ENCODE measurements at places on chromosomes 6 and 20.

GRCh38 chr6:111243095-111243494 is 155.8 kb downstream of the SLC16A10 start:
- no peak for DNase-seq

DNA sequence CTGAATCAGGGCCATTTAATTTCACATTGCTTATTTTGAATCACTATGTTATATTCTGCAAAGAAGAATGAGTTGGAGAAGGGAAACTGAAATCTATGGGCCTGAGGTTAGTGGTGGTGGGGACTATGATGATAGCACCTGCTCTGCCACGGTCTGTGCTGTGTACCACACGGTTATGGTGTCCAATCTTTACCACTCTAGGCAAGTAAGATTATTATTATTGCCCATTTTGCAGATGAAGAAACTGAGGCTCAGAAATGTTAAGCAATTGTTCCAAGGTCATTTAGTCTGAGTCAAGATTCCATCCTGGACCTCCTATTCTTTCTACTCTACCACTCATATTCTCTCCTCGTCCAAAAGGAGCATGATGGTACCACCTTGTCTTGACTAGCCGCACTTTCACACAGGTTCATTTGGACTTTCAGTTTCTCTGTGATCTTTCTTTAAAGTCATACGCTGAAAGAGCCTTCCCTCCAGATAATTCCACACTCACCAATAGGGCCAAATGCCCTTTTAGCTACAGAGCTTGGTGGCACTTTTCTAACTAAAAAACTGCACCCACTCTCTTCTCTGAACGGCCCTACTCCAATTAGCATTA is 56.2 kb downstream of the GFOD1 start:
- no peak for DNase-seq

DNA sequence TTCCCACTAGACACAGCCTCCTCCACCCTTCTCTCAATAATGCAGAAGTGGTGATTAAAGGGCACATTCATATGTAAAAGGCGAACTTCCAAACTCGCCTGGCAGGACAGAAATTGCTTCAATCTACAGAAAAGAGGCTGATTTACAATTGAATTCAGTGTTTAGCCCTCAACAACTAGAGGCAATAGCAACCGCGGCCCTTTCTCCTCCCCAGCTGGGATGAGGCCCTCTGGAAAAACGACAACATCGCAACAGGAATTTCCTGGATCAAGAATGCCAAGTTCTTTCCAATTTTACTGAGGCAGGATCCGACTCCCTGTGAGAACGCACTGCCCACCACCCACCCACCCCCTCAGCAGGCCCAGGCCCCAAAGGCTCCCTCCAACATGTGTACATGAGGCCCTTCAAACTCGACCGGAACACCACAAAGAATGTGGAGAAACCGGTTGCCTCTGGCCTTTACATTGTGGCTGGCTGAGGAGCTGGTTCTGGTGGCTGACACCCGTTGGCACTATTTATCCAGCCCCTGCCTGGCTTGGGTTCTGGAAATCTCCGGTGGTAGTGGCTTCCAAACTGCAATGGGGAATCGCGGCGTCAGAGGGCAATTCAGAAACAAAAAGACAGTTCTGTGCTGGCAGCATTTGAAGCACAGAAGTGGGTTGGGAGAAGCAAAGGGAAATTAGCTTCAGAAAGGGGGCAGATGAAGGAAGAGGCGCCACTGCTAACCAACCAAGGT is 36.8 kb downstream of the ZMYND8 start:
- no peak for DNase-seq

DNA sequence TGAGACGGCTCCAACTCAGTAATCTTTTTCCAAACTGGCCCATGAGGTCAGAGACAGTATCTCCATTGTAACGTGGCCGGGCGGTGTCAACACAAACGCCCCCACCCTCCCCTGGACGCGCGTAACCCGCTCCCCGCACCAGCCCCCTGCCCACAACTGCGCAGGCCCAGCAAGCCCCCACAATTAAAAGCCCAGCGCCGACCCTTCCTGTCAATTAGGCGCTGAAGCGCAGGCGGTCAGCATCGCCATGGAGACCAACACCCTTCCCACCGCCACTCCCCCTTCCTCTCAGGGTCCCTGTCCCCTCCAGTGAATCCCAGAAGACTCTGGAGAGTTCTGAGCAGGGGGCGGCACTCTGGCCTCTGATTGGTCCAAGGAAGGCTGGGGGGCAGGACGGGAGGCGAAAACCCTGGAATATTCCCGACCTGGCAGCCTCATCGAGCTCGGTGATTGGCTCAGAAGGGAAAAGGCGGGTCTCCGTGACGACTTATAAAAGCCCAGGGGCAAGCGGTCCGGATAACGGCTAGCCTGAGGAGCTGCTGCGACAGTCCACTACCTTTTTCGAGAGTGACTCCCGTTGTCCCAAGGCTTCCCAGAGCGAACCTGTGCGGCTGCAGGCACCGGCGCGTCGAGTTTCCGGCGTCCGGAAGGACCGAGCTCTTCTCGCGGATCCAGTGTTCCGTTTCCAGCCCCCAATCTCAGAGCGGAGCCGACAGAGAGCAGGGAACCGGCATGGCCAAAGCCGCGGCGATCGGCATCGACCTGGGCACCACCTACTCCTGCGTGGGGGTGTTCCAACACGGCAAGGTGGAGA is at the start of the genes HSPA1A and HSPA1L:
HSPA1A (plus strand) TSS at position 519 of the 814 bp plus-strand sequence; CDS start at position 733, 214 bp downstream.
HSPA1L (minus strand) TSS at position 259 of the 814 bp plus-strand sequence. CDS start 3,311 bp downstream, outside the sequence.
- no peak for DNase-seq

DNA sequence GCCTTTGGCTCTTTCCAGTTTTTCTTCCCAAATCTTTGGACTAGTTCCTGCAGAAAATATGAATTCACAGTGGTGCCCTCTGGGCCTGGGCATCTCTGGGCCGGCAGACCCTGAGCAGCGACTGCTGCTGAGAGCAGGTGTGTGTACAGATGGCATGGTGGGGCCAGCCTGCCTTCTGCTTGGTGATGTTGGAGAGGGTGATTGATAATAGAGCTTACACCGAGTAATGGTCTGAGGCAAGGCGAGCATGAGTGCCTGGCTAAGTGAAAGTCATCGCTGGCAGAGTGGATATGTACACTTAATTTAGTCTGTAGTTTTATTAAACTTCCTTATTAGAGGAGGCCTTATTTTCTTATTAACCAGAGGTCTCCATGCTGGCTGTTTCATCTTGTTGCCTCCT is 156.9 kb downstream of the CDKAL1 start:
- no peak for DNase-seq

GRCh38 chr6:56745081-56745480 is 102.4 kb upstream of the DST start:
- DNase-seq: no peak

- no peak for DNase-seq
Observed at GRCh38 chr6:474453-475185, 83.1 kb downstream of the IRF4 start.

GRCh38 chr6:126628125-126628524 is 288.2 kb downstream of the CENPW start:
- no peak for DNase-seq

DNA sequence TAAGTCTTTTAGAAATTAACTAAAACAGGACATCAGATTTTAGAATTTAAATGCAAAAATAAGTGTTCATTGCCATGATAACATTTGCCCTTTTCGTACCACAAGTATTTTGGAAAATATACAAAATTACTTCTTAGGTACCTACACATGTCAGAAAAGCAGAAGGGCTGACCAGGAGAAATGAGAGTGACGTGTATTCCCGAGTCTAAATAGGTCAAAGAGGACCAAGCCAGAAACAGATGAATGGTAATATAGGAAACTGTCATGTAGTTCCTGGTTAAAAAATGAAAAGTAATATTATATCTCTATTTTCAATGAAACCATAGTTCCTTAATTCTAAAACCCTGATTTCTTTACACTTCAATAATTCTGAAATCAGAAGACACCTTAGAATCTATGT is 126.2 kb downstream of the IPCEF1 start:
- DNase-seq: no peak

DNA sequence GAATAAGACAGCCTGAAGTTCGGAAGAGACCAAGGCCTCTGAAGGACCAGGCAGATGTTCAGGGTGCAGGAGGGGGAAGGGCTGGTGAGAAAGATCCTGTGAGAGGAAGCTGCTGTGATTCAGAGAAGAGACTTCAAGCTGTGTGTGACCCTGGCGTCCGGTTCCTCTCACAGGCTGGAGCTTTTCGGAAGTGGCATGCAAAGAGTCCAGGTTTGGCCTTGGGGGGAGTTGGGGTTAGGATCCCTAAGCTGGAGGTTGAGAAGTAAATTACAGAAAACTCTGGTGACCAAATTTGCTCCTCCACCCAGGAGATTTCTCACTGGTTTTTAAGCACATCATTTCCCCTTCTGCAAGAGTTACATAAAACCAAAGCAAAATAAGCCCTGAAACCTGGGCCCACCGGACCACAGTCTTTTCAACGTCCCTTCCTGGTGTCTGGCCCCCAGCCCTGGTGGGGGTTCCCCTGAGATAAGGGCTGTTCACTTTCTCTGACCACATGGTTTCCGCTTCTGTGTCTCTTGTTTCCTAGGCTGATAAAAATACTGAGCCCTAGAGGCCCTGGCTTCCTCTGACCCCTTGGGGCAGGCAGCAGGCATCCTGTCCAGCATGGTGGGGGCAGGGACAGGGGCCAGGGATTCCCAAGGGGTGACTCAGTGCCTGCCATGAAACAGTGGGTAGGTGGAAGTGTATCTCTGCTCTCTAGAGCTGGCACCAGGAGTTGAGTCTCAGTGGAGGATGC is 12.0 kb upstream of the LTA start:
- no peak for DNase-seq

Data from kidney epithelial cell (primary cell).